ENCODE measurements at places on chromosomes 2 and 18.

DNA sequence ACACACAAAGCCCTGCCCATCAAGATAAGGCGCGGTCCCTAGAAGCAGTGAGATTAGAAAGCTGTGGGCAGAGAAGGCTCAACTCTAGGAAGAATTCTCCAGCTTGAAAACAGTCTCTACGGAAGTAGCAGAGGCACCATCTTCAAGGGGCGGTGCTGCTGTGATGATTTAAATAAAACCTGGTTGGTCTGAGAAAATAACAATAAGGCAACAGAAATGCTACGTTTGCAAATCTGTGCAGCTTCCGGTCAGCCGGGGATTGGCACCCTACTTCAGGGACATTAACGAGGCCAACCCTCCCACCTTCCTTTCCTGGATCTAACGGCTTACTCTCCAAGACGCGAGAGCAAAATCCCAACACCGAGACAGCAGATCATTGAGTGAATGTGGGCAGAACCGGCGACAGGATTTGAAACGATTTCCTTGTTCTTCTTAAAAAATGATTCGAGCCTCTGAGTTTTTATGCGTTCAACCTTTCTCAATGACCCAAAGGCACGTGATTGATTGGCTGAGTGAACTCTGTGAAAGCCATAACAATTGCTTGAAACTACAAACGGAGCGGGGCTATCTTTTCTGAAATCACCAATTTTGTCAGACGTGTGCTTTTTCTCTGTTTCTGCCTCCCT, 93.7 kb upstream of the ZNF516 start:
- DNase-seq, result no peak

GRCh38 chr2:6943971-6944370, 26.8 kb downstream of the RNF144A start:
- peak; percentile 65 for DNase-seq

DNA sequence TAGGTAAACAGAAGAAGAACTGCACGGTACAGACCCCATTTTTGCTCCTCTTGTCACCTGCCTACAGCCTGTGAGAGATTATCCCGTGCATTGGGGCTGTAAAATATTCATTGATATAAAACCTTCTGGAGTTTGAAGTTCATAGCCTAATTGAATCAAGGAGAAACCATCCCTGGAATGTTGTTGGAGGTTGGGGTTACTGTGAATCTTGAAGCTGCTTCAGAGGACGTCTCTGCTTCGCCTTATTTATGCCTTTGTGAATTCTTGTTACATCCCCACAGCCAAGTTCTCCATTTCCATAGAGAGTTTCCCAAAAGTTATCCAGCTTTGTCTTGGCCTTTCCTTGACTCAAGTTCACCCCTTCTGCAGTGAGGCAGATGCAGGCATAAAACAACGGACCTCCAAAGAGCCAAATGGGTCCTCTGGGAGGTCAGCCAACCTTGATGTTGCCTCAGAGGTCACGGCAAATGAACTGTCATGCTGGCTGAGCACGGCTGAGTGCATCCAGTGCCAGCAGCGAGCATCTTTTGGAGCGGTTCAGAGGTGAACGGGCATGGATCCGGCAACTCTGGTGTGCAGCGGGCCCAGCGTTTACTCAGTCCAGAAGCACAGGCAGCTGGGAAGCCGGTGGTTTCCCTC, 317.6 kb downstream of the PRKCE start:
- no peak for DNase-seq

- no peak for DNase-seq
Observed at GRCh38 chr2:227888289-227888688, 16.9 kb downstream of the DAW1 start.

- DNase-seq, result no peak
Observed at GRCh38 chr2:195659114-195659513, 2.1 kb downstream of the SLC39A10 start.
